Coronary artery (tissue), 2 donors: ENCODE measurements at places on chromosomes 3 and 15.

- DNase-seq = no peak
These were observed 20.3 kb downstream of the XXYLT1 start for GRCh38 chr3:195250473-195251251.

GRCh38 chr15:63502137-63502766 is 2.1 kb upstream of the USP3 start:
- DNase-seq = no peak

- peak; percentile 84 for DNase-seq
These were observed 116.6 kb downstream of the SLCO3A1 start for GRCh38 chr15:91970142-91970541.

GRCh38 chr15:62026487-62027262 is 33.6 kb downstream of the VPS13C start:
- DNase-seq = no peak

- DNase-seq = no peak
These were observed 178.6 kb downstream of the CPNE4 start for GRCh38 chr3:131856171-131856570.

DNA sequence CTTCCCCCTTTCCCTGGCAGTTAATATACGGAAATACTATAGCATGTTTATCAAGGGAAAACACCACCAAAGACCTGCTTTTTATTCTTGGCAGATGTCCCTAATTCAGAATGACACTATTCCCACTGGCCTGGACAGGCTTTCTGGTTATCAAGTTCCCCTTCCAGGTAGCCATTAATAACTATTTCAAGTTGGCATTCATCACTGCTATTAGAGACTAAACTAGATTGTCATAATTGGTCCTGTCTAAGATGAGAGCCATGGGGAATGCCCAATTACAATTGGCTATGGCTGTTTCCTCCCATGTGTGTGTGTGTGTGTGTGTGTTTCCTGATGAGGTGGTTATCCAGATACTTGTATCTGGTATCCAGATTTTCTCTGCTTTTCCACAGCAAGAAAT is 608.1 kb downstream of the SQOR start:
- no peak for DNase-seq

- no peak for DNase-seq
These were observed 121.8 kb upstream of the NPHP3 start for GRCh38 chr3:132843851-132844553.

DNA sequence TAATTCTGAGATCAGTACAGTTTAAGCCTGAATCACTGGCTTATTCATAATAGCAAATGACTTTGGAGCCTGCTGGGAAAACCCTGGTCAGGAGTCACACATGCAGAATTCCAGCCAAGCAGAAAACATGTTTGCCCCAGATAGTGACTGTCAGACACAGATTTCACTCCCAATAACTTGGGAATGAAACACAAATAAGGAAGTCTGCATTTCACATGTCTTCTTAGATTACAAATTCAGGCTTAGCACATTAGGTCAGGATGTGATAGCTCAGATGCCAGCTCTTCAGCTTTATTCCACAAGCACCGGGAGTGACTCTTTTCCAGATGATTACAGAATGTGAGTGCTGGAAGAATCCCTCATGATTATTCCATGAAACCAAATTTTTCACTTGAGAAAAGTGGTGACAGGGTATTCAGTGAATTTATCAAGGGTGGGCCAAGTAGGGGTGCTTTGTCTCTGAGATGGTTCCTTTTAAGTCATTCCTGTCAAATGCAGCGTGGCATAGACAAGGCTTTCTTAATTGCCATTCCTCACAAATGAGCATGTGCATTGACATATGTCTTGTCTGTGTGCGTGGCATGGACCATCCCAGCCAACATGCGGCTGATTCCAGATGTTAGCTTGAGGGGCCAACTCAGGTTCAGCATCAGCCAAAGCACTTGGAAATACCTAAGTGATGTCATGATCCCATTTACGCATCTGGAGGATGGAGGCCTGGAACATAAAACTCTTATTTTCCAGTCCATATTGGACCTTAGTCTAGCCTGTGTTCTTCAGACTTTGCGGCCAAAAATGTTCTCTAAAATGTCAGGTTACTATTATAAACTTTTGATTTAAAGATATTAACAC is 191.0 kb downstream of the EPHB1 start:
- DNase-seq = no peak

GRCh38 chr3:63192248-63192647 is 85.9 kb upstream of the SYNPR start:
- DNase-seq = no peak
